ENCODE measurements at places on chromosomes 2 and 18.

DNA sequence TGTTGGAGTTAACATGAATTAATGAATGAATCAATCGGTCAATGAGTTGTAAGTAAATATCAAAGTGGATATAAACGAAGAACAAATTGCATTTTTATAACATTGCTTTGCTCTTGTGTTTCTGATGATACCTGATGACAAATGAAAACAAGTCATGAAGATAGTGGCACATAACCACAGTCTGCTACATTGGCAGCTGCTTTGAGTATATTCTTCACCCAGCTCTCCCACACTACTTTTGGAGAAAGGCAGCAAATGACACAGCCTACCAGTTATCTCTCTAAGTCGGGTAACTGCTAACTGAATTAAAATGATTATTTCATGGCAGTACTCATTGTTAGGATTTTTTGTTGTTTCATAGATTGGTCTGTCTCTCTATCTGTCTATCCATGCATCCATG is 76.8 kb downstream of the COL5A2 start:
- ATAC-seq: no peak

DNA sequence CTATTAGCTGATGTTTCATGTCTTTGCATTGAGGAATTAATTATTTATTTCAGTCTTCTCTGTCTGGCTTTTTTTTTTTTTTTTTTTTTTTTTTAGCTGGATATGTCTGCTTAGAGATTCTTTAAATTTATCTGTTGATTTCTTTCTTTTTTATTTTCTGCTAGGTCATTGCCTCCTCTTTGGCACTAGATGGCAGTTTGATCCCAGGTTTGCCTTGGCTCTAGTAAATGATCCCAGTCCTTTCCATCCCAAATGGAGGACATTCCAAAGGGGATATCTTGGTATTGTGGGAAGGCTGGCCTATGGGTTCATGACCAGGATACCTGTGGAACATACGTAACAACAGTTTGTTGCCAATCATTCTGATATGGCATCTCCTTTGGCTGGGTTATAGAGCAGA is 339.5 kb upstream of the GCFC2 start:
- ATAC-seq: no peak

- ATAC-seq: no peak
Measured at GRCh38 chr2:126885751-126886210, 12.9 kb upstream of the TEX51 start.

DNA sequence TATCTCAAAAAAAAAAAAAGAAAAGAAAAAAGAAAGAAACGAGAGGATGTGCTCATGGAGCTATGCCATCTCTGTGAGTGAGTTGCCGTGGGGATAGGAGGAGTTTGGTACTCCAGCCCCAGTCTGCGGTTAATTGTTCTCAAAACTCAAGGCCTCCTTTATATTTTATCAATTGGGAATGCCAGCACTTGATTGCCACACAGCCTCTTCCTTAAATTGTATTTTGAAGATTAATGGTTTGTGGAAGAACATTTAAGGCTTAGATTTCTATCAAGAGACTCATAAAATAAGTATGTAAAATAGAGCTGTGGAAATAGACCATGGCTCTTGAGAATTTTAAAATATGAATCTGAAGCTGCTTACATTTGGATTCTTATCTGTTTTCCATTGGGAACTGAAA is 29.8 kb downstream of the KCNE4 start:
- ATAC-seq: no peak

DNA sequence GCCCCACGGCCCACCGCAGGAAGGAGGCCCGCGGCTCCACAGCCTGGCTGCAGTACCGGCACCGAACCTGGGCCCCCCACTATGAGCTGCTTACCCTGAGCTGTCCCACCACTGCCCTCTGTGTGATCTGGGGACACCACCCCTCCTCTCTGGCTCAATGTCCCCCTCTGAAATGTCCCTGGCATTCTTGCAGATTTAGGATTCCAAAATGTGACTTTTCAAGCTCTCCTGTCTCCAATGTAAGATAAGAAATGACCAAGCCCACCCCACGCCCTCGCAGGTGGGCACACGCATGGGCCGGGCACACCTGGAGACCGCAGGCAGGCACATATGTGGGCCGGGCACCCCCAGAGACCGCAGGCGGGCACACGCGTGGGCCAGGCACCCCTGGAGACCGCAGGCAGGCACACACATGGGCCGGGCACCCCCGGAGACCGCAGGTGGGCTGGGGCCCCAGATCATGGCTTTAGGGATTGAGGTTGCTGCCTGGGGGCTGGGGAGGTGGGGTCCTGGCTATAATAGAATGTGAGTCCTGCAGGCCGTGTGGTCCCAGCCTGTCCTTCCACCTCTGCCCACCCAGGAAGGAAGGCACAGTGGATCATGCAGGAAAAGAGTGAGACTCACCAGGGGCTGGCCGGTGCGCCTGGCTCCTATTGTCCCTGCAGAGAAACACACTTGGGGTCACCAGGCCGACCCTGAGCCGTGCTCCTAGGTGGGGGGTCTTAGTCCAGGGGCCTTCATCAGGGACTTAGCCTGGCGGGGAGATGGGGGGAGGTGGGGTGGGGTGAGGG is 7.2 kb downstream of the PDCD1 start:
- ATAC-seq: no peak

- peak; percentile 45 for ATAC-seq
Measured at GRCh38 chr2:106095478-106096298, 98.4 kb downstream of the UXS1 start.

DNA sequence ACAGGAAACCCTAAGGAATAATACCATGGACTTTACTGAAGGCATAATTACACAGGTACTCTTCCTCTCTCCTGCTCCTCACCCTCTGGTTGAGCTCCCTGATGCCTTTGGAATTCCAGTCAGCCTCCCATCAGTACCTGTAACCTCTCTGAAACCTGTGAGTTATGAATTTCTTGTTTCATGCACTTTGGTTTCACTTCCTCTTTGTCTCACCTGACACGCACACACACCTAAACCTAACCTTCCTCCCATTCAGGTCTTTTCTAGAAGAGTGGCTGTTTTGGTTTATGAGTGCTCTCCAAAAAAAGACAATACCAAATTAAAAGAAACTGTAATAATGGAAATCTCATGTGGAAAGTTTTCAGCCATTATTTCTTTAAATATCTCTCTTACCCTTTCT is 451.3 kb upstream of the VWC2L start:
- peak; percentile 32 for ATAC-seq

- ATAC-seq: no peak
Measured at GRCh38 chr2:143946436-143947391, 573.2 kb downstream of the ZEB2 start.

GRCh38 chr2:209121691-209122090 is 302.2 kb upstream of the MAP2 start:
- ATAC-seq: no peak

DNA sequence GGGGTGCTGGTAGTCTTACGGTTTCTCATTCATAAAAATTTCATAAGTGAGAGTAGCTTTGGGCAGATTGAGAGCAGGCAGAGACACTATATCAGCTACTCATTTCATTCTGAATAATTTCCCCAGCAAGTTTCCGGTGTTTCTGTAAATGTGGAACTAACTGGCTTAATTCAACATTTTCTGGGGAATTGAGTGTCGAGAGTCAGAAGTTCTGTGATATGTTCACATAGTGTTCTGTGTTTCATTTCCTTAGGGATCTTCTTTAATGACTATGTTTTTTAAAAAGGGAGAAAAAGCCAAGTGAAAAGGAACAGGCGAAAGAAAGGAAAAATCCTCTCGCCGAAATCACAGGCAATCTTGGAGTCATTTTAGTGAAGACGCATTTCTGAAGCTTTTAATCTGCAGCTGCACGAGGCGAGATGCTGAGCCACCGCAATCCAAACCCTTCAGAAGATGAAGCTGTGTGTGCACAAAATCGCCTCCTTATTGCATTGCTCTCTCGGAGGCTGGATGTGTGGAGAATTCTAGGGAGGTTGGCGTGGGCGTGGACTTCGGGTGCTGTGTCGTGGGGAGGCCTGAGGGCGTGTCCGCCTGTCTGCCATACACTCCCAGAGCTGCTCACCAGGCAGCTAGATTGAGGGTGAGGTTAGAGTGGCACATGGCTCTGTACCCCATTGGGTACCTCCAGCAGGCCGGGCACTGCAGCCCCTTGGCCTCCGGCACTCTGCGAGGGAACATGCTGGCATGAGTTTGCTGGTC is 38.4 kb upstream of the HDAC4 start:
- no peak for ATAC-seq

DNA sequence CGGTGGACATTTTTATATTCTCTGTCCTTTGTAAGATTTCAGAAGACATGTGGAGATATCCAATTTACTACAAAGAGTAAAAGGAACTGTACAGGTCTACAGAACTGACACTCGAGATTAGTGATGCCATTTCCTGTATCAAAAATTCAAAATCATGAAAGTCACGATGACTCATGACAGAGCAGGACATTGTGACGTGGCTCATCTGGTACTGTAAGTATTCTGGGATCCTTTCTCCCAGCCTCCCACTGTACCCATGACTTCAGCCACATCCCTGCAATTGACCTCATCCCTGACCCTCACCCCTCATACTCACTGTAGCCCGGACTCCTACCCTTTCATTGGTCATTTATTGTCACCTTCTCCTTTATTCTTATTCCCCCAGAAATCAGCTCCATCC is 736.5 kb downstream of the EPHA4 start:
- ATAC-seq: peak; percentile 20

DNA sequence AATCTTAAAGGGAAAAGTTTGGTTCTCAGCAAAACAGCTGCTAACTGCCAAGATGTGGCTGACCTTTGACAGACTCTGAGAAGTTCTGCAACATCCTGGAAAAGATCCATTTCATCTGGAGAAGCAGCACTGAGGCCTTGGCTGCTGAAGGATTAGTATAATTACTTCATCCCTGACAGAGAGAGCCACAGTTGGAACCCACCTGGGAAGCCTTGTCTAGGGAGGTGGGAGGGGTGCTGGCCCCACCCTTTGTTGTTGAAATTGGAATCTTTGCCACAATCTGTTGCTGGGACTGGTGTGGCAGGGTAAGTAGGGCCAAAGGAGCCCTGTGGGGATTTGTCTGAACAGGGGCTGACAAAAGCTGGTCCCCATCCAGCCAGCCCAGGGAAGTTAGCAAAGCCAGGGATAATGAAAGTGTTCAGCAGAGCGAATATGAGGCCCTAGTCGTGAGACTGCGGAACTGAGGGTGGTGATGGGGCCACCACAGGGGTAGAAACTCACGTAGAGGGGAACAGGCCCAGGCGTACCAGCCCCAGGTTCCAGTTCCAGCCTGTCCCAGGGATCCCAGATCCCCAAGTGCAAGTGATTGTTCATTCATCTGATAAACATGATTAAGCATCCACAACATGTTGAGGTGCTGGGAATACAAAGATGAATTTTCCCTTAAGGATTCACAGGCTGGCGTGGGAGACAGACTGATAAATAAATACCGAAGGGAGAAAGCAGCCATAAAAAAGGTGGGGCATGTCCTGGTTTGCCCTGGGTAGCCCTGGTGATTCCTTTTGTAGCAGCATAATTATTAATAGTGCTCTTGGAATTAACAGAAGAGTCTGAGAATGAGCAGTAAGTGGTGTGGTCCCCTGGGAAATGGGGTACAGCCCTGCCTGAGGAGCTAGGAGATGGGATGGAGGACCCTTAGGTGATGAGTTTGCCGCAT is 60.0 kb downstream of the MYO1B start:
- ATAC-seq: peak; percentile 76

GRCh38 chr2:133053541-133053940 is 383.5 kb upstream of the LYPD1 start:
- ATAC-seq: no peak

- no peak for ATAC-seq
Measured at GRCh38 chr2:32680942-32681341, 53.1 kb downstream of the TTC27 start.

- ATAC-seq: no peak
Measured at GRCh38 chr2:141946016-141946415, 184.8 kb downstream of the LRP1B start.

- no peak for ATAC-seq
Measured at GRCh38 chr2:171688129-171688465, 828 bp downstream of the DYNC1I2 start.

GRCh38 chr2:120345608-120346007 is 328 bp upstream of the INHBB start:
- ATAC-seq: no peak

- no peak for ATAC-seq
Measured at GRCh38 chr2:102392942-102393341, 30.0 kb upstream of the IL18RAP start.

DNA sequence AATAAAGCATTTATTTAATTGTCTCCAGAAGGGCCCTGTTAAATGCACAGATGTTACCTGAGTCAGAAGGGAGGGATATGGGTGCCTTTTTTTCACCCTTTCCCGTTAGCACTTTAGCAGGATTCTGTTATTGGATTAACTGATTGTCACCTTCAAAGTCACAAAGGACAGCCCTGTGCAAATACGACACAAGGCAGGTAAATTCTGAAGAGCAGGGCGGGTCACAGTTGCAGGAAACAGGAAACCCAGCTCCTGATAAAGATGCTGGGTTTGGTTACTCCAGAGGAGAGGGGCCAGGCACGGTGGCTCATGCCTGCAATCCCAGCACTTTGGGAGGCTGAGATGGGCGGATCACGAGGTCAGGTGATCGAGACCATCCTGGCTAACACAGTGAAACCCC is 11.4 kb upstream of the PKDCC start:
- no peak for ATAC-seq

DNA sequence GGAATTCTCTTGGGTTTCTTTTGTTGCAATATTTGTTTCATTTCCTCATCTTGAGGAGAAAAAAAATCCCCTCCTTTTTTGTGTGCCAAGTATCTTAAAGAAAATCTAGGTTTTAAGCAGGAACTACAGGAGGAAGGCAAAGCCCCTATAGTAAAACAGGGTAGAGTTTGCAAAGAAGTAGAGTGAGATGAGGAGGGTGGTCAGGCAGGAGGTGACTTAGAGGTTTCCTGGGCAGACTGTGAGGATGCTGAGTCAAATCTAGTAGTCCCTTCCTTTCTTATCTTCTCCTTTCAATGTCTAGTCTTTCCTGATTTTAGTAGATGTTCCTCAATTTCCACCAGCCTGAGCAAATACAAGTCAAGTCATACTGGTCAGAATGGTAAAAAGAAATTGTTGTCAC is 222.5 kb downstream of the PMAIP1 start:
- ATAC-seq: no peak

- peak; percentile 68 for ATAC-seq
Measured at GRCh38 chr2:10289891-10290290, 12.8 kb upstream of the HPCAL1 start.

DNA sequence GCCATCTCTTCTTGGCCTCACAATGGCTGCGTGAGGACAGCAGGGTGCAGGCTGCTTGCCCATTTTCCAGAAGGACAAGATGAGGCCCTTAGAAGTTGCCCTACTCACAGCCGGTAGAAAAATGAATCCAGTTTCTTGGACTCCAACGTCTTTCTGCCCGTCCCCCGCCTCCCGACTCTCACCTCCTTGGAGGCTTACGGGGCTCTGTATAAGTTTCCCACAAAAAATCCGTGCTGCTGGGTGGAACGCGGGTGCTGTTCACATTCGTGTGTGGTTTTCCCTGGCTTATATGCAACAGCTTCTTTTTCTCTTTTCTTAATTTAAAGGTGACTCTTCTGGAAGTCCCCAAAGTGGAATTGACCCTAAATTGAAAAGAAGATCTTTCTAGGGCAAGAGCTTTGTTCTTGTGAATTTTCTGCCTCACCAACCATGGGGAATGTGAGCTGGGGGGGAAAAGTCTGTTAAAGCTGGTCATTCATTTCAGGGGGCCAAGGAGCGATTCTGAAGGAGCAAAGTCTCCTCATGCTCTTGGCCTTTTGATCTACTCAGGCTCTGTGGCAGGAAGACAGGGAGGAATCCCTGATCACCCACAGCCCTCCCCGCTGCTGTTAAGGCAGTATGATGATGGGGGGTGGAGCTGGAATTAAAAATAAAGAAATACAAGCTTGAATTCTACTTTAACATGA is 51.3 kb downstream of the DDX1 start:
- ATAC-seq: no peak

- no peak for ATAC-seq
Measured at GRCh38 chr2:188485496-188485895, 193.8 kb downstream of the GULP1 start.
